ENCODE measurements at places on chromosomes 1 and 21. TPM values are rescaled to one million over a fixed set of nuclear protein-coding genes. Genes with fewer than 3 reads are reported as not detected.

GRCh38 chr1:209587789-209588188 lies 4.3 kb downstream of the CAMK1G start:
- no peak for DNase-seq

DNA sequence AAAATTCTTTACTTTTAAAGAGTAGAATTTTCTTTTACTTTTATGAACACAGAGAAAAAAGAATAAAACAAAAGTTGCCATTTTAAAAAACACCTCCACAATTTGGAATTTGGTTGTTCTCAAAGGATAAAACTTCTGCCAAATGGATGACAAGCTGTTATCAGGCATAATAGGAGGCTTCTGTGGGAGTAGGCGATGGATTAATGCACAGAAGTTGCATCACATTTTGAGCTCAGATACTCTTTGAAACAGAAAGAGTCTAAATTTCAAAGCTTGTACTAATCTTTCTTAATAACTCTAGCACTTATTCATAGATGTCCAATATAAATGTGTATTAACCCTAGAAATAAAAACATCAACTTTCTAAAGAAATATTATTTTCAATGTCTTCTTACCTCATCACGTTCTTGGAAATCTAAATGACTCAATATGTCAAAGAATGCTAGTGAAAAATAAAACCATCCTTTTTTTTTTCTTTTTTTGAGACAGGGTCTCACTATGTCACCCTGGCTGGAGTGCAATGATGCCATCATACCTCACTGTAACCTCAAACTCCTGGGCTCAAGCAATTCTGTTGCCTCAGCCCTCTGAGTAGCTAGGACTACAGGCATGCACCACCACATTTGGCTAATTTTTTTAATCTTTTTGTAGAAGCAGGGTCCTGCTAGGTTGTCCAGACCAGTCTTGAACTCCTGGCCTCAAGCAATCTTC lies 112.8 kb upstream of the USP25 start:
- DNase-seq: no peak

DNA sequence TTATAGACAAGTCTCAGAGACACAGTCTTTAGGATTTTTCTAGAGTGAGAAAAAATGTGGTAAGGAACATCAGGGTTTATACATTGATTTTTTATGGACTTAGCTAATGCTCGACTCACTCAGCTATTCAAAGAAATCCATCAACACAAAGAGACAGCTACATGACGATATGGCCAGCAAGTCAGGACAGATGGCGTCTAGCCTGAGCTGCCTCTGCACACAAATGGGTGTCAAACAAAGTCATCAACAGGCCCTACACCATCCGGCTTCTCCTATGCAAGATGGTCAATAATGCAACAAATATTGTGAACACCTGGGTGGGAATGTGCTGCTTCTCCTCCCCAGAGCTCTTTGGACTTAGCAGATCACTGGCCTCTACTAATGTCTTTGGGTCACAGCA lies 13.3 kb upstream of the ERICH3 start:
- no peak for DNase-seq

Gene TIPRL
- 50.9 TPM for total RNA-seq

Gene PRMT2
- total RNA-seq: 59.9 TPM
